AG20443 (cell line): ENCODE measurements at places on chromosomes 13 and 19.

GRCh38 chr19:1360818-1361461, 22.8 kb upstream of the NDUFS7 start:
- DNase-seq, result peak; percentile 88

- DNase-seq, result no peak
These were observed 265.9 kb downstream of the MYO16 start for GRCh38 chr13:108895220-108895704.

- no peak for DNase-seq
These were observed 183.0 kb downstream of the RFC3 start for GRCh38 chr13:34000955-34001354.

DNA sequence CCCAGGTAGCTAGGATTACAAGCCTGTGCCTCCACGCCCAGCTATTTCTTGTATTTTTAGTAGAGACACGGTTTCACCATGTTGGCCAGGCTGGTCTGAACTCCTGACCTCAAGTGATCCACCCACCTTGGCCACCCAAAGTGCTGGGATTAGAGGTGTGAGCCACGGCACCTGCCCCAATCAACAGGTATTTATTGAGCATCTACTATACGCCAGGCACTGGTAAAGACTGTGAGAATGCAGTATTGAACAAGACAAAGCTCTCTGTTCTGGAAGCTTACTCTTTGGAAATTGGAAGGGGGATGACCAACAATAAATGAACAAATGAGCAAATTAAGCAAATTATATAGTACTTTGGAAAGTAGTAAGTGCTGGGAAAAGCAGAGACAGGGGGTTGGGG, 21.4 kb upstream of the ERCC1 start:
- DNase-seq, result no peak

GRCh38 chr13:36259361-36260137, 38.1 kb downstream of the CCDC169 start:
- DNase-seq, result no peak
